ENCODE measurements at places on chromosomes 3 and 15. TPM values are rescaled to one million over a fixed set of nuclear protein-coding genes. Genes with fewer than 3 reads are reported as not detected.

SLC28A2 gene
- total RNA-seq: not detected

UROC1 gene
- not detected for total RNA-seq

GRAMD2A gene
- total RNA-seq: 0.20 TPM

DZIP3 gene
- total RNA-seq: 4.4 TPM

SUSD5 gene
- 4.3 TPM for total RNA-seq

LARP6 gene
- total RNA-seq: 32.3 TPM

ATP10A gene
- not detected for total RNA-seq

GASK1A gene
- not detected for total RNA-seq

SEMA7A gene
- 0.67 TPM for total RNA-seq

CCR9 gene
- total RNA-seq: not detected

AP3B2 gene
- total RNA-seq: not detected

CCDC33 gene
- not detected for total RNA-seq

ADAMTS9 gene
- total RNA-seq: 51.8 TPM

JMJD7 gene
- 8.9 TPM for total RNA-seq

CCR3 gene
- not detected for total RNA-seq

KBTBD8 gene
- total RNA-seq: 4.0 TPM

ARHGEF26 gene
- total RNA-seq: 0.40 TPM

SLC12A1 gene
- not detected for total RNA-seq

EHHADH gene
- total RNA-seq: 4.2 TPM

GRIP2 gene
- total RNA-seq: not detected

MYO5A gene
- 89.0 TPM for total RNA-seq

RTP3 gene
- not detected for total RNA-seq

MELTF gene
- 1.9 TPM for total RNA-seq

AMT gene
- 0.15 TPM for total RNA-seq

RLBP1 gene
- not detected for total RNA-seq

SEMA3B gene
- not detected for total RNA-seq

CDHR4 gene
- not detected for total RNA-seq

GOLGA8J gene
- total RNA-seq: not detected

Measured in mammary microvascular endothelial cell (primary cell).